ENCODE measurements at places on chromosomes 6 and 20.

GRCh38 chr20:4815628-4816027 is 93.9 kb downstream of the PRND start:
- no peak for DNase-seq

DNA sequence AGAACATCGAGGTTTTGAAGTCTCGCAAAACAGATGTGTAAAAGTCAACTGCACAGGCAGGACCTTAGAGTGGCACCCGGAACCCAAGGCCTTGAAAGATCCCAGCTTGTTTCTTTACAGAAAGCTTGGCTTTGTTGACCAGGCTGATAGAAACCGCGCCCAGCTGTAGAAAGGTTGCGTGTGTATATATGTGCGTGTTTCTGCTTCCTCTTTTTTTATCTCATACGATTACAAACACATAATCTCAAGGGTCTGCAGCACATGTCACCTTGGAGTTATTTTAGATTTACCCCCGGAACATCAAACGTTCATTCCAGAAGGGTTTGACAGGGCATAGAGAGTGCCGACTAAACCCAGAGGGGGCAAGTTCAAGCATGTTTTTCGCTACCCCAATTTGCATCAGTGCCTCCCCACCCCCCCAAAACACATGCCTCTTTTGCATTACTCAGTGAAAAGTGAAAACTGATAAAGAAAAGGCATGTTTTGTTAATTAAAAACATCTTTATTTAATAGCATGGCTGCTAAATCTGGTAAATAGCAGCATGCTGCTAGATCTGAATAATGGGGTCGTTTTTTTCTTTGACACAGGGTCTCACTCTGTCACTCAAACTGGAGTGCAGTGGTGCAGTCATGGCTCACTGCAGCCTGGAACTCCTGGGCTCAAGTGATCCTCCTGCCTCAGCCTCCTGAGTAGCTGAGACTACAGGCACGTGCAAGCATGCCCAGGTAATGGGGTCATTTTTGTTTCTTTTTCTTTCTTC is 33.2 kb upstream of the NCOA3 start:
- DNase-seq: no peak

GRCh38 chr6:111837641-111838500 is 35.4 kb downstream of the FYN start:
- DNase-seq: no peak

GRCh38 chr6:102068349-102068929 is 674.9 kb downstream of the GRIK2 start:
- no peak for DNase-seq

GRCh38 chr6:14704383-14705271 is 541.2 kb upstream of the JARID2 start:
- DNase-seq: no peak

DNA sequence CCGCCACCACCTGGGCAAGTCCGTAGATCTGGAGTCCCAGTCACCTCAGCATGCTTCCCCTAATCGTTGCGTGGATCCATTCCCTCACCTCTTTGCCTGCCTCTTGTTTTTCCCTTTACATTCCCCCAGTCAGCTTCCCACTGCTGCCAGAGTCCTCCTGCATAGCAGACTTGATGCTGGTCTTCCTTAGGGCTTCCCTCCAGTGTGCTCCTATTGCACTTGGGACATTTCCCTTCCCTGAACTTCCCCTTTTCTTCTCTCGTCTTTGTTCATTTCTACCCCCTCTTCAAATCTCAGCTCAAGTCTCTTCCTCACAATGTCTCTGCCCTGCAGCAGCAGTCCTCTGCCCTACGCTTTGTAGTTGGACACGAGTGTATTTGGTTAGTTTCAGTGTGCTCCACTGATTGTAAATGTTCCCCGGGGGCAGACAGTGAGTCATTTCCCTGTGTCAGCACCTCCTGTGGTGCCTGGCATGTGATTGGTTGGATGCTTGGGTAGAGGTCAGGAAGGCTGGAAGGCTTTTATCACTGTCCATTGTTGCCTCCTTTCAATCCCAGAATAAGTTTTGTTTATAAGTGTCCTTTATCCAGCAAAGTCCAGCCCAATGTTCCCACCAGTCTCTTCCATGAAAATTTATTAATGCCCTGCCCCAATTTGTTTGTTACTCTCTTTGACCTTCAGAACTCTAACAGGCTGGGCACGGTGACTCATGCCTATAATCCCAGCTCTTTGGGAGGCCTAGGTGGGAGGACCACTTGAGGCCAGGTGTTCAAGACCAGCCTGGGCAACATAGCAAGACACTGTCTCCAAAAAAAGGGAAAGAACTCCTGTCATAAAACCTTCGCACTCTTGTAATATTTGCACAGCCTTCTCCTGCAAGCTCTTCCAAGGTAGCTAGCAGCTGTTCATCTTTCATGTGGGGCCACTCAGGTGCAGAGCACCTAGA is 38.3 kb downstream of the FAM120B start:
- DNase-seq: no peak

GRCh38 chr6:44537306-44538049 is 150.0 kb downstream of the CDC5L start:
- no peak for DNase-seq

DNA sequence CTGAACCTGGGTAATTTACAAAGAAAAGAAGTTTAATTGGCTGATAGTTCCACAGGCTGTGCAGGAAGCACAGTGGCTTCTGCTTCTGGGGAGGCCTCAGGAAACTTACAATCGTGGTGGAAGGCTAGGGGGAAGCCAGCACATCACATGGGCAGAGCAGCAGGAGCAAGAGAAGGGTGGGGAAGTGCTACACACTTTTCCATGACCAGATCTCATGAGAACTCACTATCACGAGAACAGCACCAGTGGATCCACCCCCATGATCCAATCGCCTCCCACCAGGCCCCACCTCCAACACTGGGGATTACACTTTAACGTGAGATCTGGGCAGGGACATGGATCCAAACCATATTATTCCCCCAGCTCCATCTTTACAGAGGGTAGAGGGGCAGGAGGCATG is 166.4 kb downstream of the NFATC2 start:
- no peak for DNase-seq

DNA sequence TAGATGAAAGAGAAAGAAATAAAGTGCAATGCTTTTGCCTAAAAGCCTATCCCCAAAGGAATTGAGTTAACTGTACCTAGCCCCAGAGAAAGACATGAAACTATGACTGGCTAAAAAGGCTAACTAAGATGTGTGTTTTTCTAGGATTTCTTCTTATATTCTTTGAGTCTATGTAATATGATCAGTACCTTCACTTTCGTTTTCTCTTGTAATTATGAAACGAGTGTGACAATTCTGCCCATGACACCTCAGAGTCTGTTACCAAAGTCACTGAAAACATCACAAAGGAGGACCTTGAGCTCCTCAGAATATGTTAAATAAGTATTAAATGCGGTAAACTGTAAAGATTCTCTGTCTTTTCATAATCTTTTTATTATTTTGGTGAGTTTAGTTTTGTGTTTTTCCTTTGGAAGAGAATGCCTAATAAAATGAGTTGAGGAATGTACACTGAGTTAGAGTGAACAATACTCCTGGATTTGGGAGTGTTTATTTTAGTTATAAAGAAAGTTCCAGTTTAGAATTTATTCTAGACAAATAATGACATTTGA is 141.3 kb downstream of the FUT9 start:
- no peak for DNase-seq

- DNase-seq: no peak
These were observed 98.0 kb upstream of the NHSL1 start for GRCh38 chr6:138597336-138597735.

GRCh38 chr20:58675146-58675584 is 17.4 kb upstream of the NPEPL1 start:
- no peak for DNase-seq

DNA sequence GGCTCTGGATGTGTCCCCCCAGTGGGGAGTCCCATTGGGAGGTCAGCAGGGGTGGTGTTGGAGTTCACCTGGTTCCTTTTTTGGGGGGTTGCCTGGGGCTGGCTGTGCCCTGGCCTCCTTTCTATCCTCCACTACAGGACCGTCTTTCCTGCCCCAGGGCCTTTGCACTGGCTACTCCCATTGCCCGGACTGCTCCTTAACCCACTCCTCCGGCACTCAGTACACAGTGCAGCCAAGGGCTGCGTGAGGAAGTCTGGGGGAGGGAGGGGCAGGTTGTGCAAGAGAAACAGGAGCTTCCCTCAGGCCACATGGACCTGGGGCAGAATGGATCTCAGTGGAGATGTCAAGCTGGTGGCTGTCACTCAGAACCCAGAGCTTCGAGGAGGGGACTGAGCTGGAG is 429.3 kb upstream of the SULF2 start:
- no peak for DNase-seq
